ENCODE measurements at places on chromosomes 2 and 18.

- no peak for DNase-seq
These were observed 39.6 kb downstream of the TTC39C start for GRCh38 chr18:24054130-24054529.

DNA sequence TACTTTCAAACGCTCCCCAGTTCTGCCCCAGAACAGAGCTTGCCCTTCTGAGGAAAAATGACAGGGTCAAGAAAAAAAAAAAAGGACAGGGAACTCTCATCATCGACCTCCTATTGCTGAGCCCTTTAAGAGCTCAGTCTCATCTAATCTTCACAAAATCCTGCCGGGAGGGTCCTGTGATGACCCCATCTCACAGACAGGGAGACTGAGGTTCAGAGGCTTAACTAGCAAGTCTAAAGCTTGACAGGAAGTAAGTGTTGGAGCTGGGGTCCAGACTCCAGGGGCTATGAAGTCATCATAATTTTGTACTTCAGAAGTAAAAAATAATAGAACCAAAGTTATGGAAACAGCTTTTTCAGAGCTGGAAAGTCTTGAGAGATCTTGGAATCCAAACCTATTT lies 171.1 kb upstream of the MYCN start:
- no peak for DNase-seq

- no peak for DNase-seq
These were observed 74.5 kb downstream of the LRRC30 start for GRCh38 chr18:7305416-7305815.

GRCh38 chr2:20421336-20421987 lies 25.4 kb upstream of the RHOB start:
- no peak for DNase-seq

GRCh38 chr2:180707884-180708205 lies 272.6 kb upstream of the UBE2E3 start:
- no peak for DNase-seq

DNA sequence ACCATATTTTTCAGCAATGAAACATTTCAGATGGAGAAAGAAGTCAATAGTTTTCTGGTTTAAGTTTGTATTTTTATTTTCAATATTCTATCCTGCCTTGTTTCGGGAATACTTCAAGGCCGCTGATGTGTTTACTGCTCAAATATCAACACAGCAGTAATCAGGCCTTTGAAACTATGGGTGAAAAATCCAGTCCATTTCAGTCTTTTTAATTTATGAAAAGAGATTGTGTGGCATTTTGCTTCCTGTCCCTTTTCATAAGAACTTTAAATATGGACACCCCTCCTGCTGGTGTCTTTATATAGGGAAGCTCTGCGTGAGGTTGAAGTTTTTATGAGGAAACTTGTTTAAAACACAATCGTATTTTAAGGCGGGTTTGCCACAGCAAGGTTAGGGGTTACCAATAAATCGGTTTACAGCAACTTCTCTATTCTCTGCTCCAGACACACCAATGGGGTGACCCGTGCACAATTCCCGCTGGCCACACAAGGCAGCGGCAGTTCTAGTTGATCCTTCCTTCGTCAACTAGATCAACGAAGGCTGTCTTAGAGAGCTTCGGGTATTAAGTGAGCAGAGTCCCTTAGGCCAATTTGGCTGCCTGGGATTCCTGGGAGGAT lies 1.2 kb upstream of the TANC1 start:
- no peak for DNase-seq

DNA sequence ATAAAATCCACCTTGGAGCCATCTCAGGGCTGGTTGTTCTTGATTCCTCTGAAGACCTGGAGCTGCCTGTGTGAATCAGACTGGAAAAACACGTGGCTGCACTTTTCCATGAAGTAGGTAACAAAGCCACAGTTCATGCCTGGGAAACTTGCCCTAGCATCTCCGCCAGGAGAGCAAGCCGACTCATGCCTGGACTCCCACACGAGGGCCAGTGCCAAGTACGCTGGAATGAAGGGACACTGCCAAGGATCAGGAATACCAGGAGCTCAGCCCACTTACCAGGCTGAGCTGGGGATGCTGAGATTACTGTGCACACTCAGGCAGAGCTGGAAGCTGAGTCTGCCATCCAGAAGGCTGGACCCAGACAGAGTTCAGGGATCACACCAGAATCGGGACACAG lies 10.9 kb upstream of the FHL2 start:
- no peak for DNase-seq

DNA sequence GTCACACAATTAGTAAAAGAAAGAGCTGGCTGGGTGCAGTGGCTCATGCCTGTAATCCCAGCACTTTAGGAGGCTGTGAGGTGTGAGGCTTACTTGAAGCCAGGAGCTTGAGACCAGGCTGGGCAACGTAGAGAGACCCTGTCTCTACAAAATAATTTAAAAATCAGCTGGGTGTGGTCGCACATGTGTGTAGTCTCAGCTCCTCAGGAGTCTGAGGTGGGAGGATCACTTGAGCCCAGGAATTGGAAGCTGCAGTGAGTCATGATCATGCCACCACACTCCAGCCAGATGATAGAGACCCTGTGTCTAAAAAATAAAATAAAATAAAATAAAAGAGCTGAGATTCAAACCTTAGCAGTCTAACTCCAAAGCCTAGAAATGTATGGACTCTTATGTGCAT lies 39.0 kb upstream of the NEDD4L start:
- DNase-seq, result no peak

GRCh38 chr2:70901227-70902066 lies 34.3 kb upstream of the ATP6V1B1 start:
- no peak for DNase-seq

DNA sequence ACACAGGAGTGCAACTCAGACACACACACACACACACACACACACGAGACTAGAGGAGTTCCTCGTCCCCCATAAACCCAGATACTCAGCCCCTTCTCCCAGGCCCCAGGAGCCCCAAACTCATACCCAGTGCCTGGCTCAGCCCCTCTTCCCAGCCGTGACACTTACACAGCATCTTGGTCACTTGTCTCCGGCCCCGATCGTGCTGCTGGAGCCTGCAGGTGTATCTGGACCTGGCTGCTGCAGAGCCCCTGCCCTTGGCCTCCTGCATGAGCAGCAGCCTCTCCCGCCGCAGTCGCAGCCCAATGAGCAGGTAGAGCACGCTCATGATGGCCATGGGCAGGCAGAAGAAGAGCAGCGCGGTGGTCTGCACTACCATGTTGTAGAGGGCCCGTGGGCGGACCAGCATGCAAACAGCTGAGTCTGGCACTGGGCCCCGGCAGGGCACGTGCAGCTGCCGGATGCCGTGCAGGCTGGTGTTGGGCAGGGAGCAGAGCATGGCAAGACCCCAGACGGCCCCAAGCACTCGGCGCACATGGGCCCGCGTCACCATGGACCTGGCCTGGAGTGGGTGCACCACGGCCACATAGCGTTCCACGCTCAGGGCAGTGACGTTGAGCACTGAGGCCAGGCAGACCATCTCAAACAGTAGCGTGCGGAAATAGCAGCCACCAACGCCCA lies 2.1 kb downstream of the NMUR1 start:
- no peak for DNase-seq

- DNase-seq, result no peak
These were observed 23.3 kb downstream of the SLC30A6 start for GRCh38 chr2:32189011-32189410.

DNA sequence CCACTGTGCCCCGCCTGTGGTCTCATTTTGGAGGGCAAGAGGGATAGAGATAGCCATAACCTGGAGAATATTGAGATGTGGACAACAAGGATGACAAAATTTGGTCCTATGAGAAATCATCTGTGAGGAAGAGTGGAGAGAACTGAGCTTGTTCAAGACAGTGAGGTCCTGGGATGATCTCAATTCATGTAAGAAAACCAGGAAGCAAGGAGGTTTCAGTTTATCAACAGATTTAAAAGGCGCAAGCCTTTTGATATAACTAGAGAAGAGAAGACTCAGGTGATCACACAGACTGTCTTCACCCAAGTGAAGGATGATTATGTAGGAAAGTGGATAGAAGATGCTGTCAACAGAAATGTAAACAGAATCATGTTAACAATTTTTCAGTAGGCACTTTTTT lies 39.1 kb downstream of the PCBP1 start:
- DNase-seq, result no peak

GRCh38 chr2:120365236-120365793 lies 19.4 kb downstream of the INHBB start:
- no peak for DNase-seq

DNA sequence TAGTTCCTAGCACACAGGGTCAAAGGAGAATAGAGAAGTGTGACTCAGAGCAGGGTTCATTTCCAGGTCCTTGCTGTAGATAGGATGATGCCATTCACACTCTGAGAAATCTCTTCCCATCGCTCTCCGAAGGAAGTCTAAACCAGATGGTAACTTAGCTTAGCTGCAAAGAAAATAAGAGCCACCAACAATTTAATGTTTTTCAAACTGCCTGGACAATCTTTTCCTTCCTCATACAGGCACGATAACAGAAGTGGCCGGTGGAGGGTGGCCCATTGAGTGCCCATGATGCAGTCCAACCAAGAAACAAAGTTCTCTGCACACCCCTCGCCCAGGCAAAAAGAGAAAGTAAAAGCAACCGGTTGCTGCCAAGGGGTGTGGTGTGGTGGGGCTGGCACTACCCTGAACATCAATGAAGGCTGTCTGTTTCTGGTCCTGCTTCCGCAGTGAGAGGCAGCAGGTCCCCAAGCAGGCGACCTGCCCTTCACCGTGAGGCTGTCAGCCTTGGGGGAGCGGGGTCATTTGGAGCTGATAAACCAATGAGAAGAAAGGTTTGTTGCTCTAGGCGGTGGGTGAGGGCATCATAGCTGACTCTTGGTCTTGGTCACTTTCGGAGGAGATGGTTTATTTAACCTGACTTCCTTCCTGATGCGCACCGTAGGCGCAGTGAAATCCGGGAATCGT lies 105.6 kb upstream of the CD302 start:
- peak; percentile 54 for DNase-seq

DNA sequence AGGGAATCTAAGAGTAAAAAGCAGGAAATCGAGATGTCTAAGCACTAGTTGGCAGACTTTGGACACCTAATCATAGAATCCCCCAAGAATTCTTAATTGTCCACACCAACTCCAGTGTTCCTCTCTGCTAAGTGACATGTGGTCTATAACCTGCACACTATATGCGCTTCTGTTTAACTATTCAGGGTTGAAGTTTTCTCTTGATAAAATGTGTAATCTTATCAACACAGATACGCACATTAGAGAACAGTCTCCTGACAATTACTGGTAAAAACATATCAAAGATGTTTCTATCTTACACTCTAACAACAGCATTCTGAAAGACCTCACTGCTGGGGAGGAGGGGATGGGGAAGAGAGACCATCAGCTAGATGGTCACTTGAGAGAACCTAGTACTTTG lies 3.9 kb downstream of the ABCB11 start:
- DNase-seq, result no peak

DNA sequence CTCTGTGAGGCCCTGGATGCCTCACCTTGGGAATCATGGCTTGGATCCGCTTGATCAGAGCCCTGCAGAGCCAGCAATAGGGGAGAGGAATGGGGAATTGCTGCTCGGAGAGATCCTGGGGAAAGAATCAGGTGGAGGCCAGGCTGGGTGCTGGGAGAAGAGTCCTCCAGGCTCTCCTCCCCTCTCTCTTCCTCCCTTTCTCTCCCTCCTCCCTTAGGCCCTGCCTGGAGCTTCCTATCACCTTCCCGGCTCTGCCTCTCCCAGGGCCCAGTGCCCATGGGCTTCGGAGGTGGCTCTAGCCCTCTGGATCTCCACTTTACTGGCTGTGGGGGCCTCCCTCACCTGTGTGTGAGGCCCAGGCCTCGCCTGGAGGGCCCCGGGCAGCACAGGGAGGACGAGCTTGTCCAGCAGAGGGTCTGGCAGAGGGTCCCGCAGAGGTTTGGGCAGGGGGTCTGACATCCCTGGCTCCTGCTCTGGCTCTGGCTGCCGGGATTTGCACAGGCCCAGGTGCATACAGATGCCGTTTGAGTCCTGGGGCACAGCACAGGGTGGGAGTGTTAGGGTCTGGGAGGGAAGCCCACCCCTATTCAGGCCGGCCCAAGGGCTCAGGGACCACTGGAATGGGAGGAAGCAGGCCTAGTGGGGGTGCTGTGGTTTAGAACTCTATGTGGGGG lies 2.6 kb downstream of the SFTPB start:
- DNase-seq, result no peak

GRCh38 chr2:42809819-42810120 lies 17.4 kb upstream of the HAAO start:
- no peak for DNase-seq

- DNase-seq, result peak; percentile 19
These were observed 65.1 kb downstream of the CUL3 start for GRCh38 chr2:224520064-224520463.

GRCh38 chr2:16900405-16901025 lies 234.9 kb upstream of the CYRIA start:
- no peak for DNase-seq

- DNase-seq, result peak; percentile 55
These were observed 423.8 kb upstream of the MEX3C start for GRCh38 chr18:51621113-51621863.

DNA sequence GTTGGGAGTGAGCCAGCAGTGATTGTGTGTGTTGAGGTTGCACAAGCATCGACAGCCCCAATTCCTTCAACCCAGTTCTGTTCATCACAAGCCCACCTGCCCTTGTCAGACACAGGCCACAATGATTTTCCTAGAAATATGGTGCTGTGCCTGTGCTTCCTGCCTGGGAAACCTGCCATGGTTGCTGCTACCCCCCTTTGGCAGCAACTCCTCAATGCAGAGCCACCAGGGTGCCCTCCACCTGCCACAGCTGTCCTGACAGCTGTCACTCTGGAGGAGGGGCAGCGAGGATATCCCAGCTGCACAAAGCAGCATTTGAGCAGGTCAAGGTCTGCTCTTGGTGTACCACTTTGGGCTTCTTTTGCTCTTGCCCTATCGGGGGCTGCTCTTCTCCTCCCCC lies 27.1 kb downstream of the SMIM21 start:
- DNase-seq, result no peak

DNA sequence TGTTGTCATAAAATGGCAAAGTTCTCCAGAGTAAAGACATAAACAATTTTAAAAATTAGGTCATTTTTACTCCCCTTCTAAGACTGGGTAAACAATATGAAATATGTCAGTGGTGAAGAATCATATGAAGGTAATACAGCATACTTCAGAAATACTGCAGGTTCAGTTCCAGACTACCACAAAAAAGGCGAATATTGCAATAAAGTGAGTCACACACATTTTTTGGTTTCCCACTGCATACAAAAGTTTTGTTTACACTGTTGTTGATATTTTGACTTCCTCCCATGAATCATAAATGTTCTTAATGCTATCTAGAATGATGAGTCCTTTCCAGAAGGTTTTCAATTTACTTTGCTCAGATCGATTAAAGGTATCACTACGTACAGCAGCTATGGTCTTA lies 73.5 kb downstream of the SMC6 start:
- no peak for DNase-seq

GRCh38 chr2:181143790-181144300 lies 163.4 kb downstream of the UBE2E3 start:
- DNase-seq, result no peak

GRCh38 chr2:9261231-9261883 lies 54.7 kb downstream of the ASAP2 start:
- no peak for DNase-seq

DNA sequence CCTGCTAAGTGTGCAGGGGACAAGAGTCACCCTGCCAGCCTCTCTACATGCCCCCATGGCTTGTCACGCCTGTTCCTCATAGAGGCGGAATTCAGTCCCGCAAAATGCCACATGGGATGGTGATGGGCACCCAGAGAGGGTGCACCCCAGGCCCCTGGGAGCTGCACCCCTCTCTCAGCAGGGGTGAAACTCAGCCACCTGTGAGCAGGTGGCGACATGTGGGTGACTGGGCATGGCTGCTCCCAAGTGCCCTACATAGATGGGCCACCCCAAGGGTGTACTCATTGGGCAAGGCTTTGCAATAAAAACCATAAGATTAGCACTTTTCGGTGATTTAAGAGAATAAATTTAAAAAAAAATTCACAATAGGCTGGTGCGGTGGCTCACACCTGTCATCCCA lies 6.3 kb downstream of the HS6ST1 start:
- no peak for DNase-seq

Data from GM20000 (cell line).